ENCODE measurements at places on chromosomes 3 and 15.
A peak's percentile ranks its signal among the peaks of the same experiment; 100 is the strongest.

GRCh38 chr3:151817473-151817872 lies 3.6 kb downstream of the AADAC start:
- DNase-seq, result no peak

GRCh38 chr3:66312039-66312438 lies 91.2 kb downstream of the SLC25A26 start:
- DNase-seq, result no peak

- DNase-seq, result no peak
Observed at GRCh38 chr15:38520035-38520434, 44.6 kb downstream of the RASGRP1 start.

DNA sequence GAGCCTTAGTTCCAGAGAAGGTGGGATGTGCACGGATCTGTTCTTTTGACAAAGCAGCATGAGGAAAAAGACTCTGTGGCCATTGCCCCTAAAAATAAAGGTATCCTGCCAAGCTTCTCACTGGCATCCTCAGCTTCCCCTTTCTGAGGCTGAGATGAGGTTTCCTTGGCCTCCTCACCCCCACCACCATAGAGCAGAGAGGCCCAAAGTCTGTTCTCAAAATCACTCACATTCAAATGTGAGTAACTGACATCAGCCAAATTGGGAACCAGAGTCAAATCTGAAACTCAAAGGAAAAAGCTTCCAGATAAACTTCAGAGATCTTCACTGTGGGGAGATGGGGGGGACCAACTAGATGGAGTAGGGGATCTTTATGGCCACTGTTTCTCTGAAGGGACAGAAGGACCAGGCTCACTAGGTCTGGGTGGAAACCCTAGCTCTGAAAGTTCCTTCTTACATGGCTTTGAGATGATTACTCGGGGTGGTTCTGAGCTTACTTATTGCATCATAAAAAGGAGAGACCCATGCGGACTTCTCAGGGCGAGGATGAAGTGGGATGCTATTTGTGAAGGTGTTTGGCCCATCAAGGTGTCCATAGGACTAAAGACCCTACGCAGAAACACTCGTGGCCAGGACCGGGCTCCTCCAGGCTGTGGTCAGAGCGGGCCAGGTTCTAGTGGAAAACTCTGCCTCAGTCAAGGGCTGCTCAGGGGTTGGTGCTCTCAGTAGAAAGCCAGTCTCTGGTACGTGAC lies 61.5 kb upstream of the MEF2A start:
- no peak for DNase-seq

DNA sequence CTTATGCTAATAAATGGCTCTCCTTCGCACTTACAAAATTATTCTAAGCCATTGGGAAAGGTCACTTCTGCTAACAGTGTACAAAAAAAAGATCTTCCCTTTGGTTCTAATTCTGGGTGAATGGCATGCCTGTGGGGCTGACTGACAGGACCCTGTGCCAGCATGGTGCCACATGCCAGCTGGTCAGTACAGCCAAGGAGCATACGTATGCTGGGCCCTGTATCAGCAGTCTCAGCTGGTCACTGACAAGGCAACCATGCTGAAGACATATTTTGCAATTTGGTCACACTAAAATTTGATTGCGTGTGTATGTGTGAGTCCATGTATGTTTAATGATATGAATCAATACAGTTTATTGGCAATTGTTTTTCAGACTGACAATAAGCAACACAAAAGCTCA lies 246.1 kb downstream of the TBL1XR1 start:
- no peak for DNase-seq

- DNase-seq, result peak; percentile 64
Observed at GRCh38 chr3:61841111-61841845, 279.9 kb downstream of the PTPRG start.

DNA sequence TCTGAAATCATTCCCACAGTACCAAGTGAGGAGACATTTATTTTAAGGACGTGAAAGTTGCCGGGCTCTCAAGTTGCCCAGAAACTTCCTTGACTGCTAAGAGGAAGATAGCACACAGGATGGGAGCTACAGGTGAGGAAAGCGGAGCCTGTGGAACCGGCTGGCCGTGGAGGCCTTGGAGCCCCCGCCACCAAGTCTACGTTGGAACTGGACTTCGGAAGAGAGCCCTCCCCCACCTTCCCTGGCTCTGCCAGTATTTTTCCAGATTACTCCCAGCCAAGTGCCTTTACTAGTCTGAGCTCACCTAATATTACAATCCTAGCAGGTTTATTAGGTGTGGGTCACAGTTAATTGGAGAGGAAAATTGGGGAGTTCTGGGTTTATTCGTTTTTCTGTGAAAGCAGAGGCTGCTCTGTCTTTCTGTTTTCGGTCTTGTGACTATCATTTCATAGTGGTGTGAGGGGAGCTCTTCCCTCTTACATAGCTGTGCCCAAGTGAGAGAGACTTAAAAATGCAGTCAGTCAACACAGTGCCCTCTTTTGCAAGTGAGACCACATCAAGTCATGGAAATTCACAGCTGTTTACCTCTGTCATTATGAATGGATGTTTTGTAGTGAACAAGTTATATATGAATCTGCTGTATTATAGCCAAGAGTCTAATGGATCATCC lies 6.8 kb downstream of the BOC start:
- no peak for DNase-seq

DNA sequence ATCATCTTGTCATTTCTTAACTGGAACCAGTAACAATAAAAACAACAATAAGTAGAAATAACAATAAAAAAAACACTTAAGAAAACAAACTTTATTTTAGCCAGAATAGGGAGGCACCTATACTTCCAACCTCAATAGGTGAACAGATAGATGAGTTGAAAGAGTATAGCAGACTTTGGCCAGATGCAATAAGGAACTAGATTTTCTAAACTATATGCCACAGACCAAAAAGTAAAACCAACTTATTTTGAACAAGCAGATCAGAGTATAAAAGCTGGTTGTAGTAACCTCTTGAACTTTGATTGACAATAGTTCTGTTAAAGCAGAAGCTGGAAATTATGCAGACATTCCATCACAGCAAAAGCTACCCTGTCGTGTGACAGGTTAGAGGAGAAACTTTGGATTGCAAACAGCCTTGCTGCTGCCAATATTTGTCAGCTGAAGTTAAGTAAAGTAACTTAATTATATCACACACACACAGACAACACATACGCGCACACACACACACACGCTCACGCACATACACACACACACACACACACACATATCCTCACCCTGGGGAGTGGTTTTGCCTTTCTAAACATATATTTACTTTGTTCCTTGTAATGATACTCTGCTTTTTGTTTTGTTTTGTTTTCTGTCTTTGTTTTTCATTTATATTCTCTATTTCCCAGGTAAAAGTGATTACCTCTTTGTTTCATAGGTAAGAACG lies 903.6 kb downstream of the VGLL3 start:
- no peak for DNase-seq

- DNase-seq, result no peak
Observed at GRCh38 chr15:74422265-74422651, 11.5 kb downstream of the SEMA7A start.

- DNase-seq, result peak; percentile 74
Observed at GRCh38 chr15:94324117-94324826, 92.9 kb downstream of the MCTP2 start.

GRCh38 chr15:75023872-75024636 lies 664 bp downstream of the PPCDC start:
- DNase-seq, result peak; percentile 39

DNA sequence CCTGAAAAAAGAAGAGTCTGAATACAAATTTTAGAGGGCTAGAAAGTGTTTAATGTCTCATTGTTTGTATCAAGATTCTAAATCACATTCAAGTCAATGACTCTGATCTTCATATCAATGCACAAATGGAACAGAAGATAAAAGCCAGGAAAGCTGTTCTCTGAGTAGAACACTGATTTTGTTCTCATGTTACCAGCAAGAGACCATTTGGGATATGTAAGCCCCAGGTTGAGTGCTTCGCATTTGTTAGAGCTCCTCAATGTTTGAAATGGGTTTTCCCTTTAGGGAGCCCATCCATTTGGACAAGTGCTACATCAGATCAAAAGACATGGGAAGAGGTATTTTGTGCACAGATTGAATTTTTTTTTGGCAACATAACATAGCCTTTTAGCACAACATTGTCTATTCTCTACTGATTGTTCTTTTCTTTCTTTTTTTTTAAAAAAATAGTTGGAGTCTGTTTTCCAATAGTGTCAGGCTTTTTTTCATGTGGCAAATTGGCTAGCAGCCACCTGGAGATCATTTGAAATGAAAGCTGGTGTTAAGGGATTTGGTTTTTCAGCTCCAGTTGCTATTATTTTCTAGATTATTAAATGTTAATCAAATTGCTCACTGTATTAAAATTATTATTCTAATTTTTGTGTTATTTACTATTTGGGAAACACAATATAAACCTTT lies 74.5 kb upstream of the ZPLD1 start:
- no peak for DNase-seq

- no peak for DNase-seq
Observed at GRCh38 chr3:16447135-16447534, 66.4 kb downstream of the RFTN1 start.

- DNase-seq, result no peak
Observed at GRCh38 chr3:34851137-34851536, 788.2 kb upstream of the ARPP21 start.

GRCh38 chr3:133956353-133956752 lies 60.7 kb upstream of the RAB6B start:
- DNase-seq, result no peak

DNA sequence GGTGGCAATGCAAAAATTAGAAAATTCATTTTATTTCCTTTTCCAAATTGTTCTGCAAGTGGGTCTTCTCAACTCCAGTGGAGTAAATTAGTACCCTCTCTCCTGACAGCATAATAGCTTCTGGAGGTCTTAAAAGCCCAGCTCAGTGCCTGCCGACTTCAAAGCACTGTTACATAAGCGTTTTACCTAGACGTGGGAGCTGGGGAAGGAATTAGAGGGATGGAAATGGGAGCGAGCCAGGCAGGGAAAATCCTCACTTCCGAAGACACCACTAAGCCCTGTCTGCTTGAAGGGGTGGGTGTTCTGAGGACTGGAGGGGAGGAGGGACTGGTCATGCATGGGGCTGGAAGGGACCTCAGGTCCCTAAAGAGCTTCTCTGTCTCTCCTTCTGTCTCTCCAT lies 77.2 kb upstream of the SLC6A1 start:
- DNase-seq, result no peak

- DNase-seq, result no peak
Observed at GRCh38 chr3:104916971-104917370, 449.7 kb upstream of the ALCAM start.

- DNase-seq, result no peak
Observed at GRCh38 chr15:23644829-23645228, 2.8 kb downstream of the MAGEL2 start.

DNA sequence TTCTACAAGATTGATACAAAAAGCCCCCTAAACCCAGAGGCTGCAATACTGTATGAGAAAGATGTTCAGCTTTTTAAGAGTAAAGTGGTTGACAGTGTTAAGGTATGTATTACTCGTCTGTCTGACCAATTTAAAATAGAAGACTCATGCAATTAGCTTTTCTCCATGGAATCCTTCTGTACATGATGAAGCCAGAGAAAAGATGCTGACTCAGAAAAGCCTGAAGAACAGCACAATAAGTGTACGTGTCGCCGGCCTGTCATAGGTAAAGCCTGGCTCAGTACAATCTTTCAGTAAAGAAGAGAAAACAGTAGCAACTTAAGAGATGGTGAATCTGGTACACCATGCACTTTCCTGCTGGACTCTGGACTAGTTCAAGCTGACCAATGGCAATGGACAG lies 16.4 kb downstream of the NEK4 start:
- DNase-seq, result no peak

GRCh38 chr3:87363721-87364120 lies 87.3 kb upstream of the POU1F1 start:
- DNase-seq, result no peak

DNA sequence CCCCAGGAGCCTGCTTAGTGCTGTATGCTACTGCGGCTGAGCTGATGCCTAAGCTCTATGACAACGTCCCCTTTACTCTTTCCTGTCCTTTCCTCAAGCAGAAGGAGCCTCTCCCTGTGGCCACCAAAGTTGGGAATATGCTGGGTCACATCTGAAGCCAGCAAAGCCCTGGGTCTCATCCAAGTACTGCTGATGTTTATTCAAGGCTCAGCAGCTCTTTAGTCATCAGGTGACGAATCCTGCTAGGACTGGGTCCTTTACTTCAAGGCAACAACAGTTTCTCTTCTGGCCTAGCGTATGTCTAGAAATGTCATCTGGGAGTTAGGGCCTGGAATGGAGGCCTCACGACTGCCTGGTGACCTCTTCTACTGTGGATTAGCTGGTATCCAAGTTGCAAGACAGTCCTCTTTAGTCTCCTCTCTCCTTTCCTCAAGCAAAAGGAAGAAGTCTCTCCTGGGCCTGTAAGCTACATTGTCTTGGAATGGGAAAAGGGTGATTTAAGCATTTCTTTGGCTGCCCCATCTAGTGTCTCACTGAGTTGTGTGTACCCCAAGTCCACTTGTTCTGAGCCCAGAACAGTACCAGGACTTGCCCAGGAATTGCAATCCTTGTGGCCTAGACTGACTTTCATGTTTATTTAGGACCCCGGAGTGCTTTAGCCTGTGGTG lies 63.9 kb downstream of the TNFAIP8L3 start:
- DNase-seq, result peak; percentile 73

GRCh38 chr15:55528812-55529211 lies 20.8 kb upstream of the DNAAF4 start:
- DNase-seq, result peak; percentile 25

- no peak for DNase-seq
Observed at GRCh38 chr3:48518638-48519276, 14.8 kb upstream of the SHISA5 start.

DNA sequence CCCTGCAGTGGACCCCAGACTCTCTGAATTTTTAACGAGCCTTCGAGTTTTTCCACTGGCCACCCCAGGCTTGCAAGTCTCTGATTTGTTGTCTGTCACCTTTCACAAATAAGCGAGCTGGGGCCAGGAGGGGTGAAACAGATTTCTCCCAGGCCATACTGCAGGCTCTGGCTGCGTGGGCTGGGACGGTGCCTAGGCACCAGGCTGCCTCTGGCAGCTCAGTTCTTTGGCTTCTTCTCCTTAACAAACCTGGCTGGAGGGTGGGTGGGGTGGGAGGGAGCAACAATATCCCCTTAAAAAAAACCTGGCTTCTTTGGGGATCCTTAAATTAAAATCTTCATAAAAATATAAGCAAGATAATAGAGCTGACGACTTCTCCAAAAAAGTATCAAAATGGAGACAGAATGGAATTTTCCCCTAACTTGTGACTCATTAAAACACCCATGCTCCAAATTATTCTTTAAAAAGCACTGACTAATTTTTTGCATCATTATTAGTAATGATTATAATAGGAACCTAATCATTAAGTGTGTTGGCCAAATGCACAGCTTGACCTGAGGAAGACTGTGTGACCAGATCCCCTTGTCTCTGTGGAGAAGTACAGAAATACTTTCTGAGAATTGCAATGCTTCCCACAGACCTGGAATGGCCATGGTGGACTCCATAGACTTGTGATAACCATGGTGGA lies 84.1 kb downstream of the SNRK start:
- DNase-seq, result no peak

GRCh38 chr3:144763878-144764454 lies 792.3 kb downstream of the DIPK2A start:
- DNase-seq, result no peak

DNA sequence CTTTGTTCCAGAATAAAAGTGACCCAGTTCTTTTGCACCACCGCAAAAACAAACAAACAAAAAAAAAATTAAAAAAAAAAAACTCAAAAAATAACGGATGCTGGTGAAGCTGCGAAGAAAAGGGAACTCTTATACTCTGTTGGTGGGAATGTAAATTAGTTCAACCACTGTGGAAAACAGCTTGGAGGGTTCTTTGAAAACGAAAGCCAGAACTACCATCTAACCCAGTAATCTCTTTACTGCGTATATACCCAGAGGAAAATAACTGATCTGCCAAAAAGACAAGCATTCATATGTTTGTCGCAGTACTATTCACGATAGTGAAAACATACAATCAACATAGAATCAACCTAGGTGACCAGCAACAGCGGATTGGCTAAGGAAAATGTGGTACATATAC lies 298.9 kb upstream of the CBLB start:
- DNase-seq, result no peak

Data from fibroblast of the aortic adventitia (primary cell).